ENCODE measurements at places on chromosomes 12 and 14.

DNA sequence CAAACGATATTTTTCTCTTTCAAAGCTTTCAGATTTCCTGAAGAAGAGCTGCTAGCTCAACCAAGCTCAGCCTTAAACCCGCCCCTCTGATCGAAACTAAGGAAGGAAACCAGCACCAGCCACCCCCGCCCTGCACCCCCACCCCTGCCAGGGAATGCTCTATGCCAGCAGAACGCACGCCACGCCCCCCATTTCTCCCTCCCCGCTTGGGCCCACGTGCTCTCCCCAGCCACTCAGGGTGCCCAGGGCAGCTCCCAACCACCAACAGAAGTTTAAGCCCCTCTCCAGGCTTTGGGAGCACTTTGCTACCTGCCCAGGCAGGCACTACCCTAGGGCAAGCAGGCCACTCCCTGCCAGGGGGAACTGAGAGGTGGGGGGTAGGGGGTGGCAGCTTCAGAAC, 18.8 kb upstream of the KRT78 start:
- DNase-seq = peak; percentile 78

DNA sequence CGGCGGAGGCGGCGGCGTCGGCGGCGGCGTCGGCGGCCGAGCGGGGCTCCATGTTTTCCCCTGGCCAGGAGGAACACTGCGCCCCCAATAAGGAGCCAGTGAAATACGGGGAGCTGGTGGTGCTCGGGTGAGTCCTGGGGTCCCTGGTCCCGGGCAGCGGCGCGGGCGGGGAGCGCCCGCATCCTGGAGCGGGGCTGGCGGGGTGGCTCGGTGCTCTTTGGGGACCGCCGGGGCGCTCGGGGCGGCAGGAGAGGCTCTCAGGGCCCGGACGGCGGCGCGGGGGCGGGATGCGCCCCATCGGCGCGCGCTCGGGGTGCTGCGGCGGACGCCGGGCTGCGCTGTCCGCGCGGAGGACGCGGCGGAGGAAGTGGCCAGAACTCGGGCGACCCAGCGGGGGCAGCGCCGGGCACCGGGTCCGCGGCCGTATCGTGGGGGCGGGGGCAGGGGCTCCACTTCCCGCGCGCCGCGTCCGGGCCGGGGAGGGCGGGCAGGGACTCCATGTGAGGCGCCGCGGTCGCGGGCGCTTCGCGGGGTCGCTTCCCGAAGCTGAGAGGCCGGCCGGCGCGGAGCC, 485 bp downstream of the PELI2 start:
- peak; percentile 54 for DNase-seq

DNA sequence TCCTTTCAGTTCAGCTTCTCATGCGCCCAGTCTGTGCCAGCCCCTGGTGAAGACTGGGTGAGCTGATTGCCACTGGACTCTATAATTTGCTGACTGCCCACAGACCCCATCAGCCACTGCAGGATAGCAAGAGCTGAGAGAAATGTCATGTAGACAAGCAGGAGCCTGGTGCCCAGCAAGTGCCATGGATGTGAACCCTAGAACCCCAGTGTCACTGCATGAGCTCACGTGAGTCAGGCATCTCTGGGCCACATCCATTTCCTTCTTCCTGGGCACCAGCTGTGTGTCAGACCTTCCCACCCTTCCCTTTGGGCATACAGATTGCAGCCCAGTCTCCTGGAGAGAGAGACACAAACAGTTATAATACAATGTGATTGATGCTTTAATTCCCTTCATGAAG, 73.8 kb downstream of the NTF3 start:
- no peak for DNase-seq

DNA sequence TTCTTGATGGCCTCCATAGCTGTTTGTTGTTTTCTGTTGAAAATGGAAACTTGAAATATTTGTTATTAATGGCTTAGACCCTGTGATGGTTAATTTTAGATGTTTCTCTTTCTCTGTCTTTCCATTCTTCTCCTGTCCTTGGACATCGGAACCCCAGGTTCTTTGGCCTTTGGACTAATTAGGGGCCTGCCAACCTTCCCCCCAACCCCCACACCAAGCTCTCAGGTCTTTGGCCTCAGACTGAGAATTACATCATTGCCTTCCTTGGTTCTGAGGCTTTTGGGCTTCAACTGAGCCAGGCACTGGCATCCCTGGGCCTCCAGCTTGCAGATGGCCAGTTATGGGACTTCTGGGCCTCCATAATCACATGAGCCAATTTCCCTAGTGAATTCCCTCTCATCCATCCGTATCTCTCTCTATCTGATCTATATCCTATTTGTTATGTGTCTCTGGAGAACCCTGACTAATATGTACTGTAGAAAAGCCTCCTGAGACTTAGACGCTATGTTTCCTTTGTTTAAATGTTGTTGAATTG, 71.6 kb downstream of the FGD4 start:
- no peak for DNase-seq

DNA sequence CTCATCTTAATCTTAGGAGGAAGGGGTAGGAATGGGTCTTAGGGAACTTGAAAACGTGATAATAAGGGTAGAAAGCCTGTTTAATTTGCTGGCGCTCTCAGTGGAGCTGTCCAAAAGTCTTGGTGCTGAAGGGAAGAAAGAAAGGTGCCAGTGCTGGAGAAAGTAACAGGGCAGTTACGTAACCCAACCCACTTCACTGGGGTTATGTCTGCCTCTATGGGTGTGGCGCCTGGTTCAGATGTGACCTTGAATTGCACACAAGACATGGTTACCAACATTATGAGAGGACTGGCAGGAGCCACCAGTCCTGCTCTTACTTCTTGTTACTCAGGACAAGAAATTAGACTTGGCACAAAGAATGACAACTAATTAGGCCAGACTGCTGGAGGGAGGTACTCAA, 18.6 kb upstream of the GPATCH2L start:
- no peak for DNase-seq
